Kidney (tissue), 22 donors: ENCODE measurements at places on chromosomes 2 and 18.

DNA sequence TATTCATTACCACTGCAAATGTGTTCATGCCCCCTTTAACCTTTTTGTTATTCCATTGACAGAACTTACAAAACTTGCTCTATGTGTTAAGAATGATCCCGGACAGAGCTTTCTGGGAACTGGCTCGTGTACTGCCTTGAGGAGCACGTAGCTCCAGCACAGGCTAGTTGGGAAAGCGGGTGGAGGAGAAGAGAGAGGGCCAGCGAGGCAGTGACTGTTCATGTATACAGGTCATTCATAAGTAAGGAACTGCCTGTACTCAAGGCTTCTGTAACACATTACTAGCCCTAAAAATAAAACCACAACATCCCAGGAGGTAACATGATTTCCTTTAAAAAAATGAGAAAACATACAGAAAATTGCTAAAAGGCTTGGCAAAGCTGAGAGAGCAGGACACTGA, 109.0 kb downstream of the STK39 start:
- DNase-seq = peak; percentile 31

GRCh38 chr2:2837746-2838547, 506.9 kb upstream of the MYT1L start:
- DNase-seq = no peak

GRCh38 chr2:168703926-168704325, 98.5 kb upstream of the NOSTRIN start:
- DNase-seq = no peak

- no peak for DNase-seq
Measured at GRCh38 chr2:158533009-158533408, 76.3 kb downstream of the PKP4 start.

DNA sequence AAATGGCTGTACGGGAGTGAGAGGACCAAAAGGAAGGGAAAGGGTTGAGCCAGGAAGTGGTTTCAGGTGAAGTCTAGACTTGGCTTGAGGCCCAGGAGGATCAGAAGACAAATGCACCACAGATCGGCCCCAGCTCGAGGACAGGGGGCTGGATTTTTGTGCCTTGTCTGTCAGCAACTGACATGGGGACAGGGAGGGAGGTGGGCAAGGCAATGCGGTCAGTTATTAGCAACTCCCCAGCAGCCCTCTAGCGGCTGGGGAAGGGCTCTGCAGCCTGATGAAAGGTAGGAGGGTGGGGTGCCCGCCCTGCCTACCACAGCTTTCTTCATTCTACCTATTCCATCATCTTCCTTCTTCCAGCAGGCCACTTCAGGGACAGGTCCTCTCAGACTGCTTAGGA, 50.0 kb downstream of the CPO start:
- no peak for DNase-seq

DNA sequence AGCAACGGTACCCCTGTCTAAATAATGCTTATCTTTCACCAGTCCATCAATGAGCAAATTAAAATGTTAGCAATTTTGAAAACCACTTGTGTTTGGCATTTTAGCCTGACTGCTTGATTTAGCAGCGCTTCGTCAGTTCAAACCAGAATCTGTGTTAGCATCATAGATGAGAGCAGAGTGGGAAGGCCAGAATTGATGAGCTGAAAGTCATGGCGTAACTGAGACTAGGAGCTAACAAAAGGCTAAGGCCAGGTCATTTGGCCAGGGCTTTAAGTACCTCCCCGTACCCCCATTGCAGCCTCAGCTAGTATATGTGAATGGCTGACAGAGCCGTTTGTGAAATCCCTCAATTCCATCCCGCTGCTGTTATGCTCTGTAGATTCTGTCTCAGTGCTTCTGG, 16.0 kb downstream of the APCDD1 start:
- DNase-seq = no peak

DNA sequence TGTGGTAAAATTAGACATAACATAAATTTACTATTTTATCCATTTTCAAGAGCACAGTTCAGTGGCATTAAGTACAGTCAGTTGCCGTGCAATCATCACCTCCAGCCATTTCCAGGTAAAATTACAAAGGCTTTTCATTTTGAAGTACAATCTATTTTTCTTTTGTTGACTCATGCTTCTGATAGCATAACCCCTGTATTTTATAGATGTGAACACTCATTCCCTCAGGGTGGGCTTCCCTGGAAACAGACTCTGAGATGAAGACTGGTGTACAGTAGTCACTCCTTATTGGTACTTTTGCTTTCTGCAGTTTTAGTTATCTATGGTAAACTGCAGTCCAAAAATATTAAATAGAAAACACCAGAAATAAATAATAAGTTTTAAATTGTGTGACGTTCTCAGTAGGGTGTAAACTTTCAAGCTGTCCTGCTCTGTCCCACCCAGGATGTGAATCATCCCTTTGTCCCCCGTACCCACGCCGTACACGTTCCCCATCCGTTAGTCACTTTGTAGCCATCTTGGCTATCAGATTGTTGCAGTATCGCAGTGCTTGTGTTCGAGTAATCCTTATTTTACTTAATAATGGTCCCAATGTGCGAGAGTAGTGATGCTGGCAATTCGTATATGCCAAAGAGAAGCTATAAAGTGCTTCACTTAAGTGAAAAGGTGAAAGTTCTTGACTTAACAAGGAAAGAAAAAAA, 41.1 kb upstream of the NAB1 start:
- no peak for DNase-seq

- DNase-seq = no peak
Measured at GRCh38 chr2:217293607-217294006, 433.7 kb upstream of the TNP1 start.
